LHCN-M2 (cell line): ENCODE measurements at places on chromosomes 5 and 9. TPM values are rescaled to one million over a fixed set of nuclear protein-coding genes. Genes with fewer than 3 reads are reported as not detected.

The KIF27 gene
- total RNA-seq: 0.80 and 0.96 TPM in 2 replicates

The IL17B gene
- total RNA-seq: not detected in 2 replicates

The DDX4 gene
- not detected in 2 replicates for total RNA-seq

The GNG10 gene
- total RNA-seq: 117 and 122 TPM in 2 replicates

The IL5 gene
- not detected in 2 replicates for total RNA-seq

The PCDHB13 gene
- total RNA-seq: 3.5 and 5.1 TPM in 2 replicates

The DNAI1 gene
- total RNA-seq: not detected in 2 replicates

The KIF12 gene
- total RNA-seq: not detected in 2 replicates

The ARSI gene
- 6.2 and 11.0 TPM in 2 replicates for total RNA-seq

The PDGFRB gene
- total RNA-seq: 7.9 and 8.7 TPM in 2 replicates

DNA sequence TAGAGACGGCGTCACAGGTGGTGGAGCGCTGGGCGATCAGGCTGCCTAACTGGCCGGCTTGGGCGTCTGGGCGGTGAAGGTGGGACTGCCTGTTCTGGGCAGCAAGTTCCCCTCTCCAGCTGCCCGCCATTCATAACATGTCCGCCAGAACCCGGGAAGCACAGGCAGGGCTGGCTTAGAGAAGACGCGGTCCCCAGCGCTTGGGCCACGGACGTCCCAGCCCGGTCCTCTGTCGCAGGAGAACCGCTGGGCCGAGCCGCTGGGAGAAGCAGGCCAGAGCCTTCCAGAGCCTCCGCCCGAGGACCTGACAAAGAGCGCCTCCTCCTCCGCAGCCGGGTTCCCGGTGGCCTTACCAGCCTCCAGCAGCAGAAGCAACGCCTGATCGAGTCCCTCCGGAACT, 15.2 kb upstream of the HAND1 start:
- no peak for DNase-seq

DNA sequence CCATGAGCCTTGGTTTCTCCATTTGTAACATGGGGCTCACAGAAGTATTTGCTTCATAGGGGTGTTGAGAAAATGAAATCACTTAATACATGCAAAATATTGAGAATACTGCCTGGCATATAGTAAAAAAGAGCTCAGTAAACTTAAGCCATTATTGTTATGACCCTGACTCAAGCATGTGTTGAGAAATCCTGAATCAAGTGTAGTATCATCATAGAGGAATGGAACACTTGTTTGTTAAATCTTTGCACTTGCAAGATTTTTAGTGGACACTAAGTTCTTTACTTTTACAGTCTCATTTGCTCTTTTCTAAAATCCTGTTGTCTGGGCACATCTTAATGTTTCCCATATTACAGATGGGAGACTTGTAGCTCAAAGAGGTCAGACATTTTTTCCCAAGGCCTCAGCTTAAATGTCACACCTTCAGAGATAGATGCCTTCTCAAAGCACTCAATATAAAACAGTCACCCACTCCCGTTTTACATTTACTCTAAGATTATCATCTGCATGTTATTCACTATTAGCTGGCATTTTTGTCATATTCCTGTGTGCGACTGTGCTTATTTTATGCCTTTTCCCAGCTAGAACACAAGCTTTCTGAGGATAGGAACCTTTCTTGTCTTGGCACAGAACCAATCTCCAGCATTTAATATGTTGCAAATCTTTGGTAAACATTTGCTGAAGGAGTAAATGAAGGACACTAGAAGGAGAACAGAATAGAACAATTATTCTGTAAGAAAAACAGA, 250.0 kb upstream of the TNC start:
- peak; percentile 44 for DNase-seq

GRCh38 chr5:126449751-126450271, 26.6 kb downstream of the GRAMD2B start:
- DNase-seq: peak; percentile 83

DNA sequence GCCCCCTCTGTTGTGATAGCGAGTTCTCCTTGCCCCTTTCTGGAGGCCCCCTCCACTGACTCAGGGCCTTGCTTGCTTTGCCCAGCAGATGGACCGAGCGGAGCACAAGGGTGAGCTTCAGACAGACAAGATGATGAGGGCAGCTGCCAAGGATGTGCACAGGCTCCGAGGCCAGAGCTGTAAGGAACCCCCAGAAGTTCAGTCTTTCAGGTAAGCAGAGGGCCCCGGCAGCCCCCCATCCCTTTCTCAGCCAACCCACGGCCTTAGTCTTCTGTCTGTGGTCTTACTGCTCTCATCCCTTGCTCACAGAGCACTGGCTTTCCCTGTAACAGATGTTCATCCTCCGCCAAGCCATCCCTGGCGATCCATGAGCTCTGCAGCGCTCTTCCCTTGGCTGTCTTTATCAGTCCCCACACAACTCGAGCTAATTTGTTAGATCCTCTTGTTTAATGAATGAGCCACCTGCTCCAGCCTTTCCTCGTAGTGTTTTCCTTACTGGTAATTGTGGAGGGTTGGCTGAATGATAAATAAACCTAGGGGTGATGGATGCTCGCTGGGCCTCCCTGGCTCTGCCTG, 18.4 kb upstream of the RARS1 start:
- no peak for DNase-seq

DNA sequence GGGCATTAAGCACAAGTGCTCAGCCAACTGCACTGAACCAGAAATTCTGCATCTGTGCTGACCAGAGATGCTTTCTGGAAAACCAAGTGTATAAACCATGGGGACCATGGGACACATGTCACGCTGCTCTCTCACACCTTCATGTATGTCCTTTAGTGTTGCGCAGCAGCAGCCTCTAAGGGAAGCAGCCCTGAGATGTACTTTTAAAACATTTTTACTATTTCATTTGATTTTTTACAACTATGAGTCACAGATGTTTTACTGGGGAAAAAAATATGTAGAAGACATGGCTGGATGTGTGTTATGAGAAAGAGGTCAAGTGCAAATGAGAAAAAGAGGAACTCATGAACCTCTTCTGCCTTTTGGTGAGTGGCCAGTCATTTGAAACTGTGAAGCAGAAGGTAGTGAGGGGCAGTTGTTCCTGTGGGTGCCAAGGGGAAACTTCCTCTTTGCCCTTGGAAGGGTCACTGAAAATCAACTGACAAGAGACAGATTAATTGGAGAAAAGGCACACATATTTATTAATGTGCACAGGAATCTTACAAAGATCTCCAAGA, 31.4 kb upstream of the SYK start:
- no peak for DNase-seq

DNA sequence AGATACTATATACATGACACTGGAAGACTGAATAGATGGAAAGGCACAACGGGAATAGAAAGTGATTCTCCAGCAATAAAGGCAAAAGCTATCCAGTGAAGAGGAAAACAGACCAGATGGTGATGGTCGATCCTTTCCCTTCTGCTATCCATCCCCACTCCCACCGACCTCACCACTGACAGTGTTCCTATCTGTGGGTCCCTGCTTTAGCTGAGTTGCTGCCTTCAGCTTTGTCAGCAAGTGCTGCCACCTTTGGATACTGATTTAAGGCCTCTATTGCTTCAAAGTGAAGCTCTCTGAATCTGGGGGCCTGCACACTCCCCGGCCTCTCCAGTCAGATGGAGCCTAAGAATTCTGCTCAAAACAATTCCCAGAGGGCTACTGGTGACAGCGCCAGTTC, 32.3 kb downstream of the EPB41L4A start:
- no peak for DNase-seq

GRCh38 chr5:139335811-139336210, 5.8 kb upstream of the PAIP2 start:
- DNase-seq: no peak

DNA sequence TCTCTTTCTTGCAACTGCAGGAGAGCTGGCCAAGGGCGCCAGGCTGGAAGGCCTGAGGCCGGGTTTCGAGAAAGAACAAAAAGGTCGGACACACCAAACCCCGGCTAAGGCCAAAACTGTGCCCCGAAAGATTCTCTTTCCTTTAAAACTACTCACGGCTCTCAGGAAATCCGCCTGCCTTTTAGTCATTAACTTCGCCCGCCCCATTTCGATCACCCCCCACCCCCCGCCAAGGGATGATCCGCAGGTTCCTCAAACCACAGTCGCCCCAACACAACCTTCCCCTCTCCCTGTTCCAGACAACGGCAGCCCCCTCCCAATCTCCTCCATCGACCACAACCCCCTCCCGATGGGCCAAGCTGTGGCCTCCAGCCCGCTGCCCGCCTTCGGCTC, 536 bp downstream of the FEM1C start:
- peak; percentile 59 for DNase-seq

- no peak for DNase-seq
Measured at GRCh38 chr5:675111-675870, 17.9 kb downstream of the TPPP start.

GRCh38 chr5:128966846-128967245, 1.6 kb downstream of the SLC27A6 start:
- DNase-seq: no peak

DNA sequence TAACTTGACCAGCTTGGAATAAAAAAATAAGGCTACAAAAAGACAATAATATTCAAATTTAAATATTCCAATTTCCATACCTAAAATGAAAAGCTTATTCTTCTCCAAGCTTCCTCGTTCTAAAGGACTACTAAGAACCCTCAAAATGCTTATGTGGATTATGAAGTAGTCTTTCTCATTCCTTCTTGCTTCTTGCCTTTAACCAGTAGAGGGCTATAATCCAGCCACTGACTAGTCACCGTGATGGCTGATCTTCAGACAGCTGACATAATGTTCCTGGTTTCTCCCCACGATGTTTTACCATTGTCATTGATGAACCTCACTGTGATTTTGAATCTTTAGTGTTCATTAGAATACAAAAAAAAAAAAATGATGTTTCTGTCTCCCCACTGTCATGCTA, 515.3 kb downstream of the TLE1 start:
- DNase-seq: peak; percentile 8

GRCh38 chr5:89443508-89443907, 560.5 kb upstream of the MEF2C start:
- no peak for DNase-seq

- DNase-seq: no peak
Measured at GRCh38 chr9:131872006-131872405, 132.1 kb upstream of the RAPGEF1 start.

GRCh38 chr9:27125030-27125429, 16.0 kb downstream of the TEK start:
- DNase-seq: peak; percentile 99

DNA sequence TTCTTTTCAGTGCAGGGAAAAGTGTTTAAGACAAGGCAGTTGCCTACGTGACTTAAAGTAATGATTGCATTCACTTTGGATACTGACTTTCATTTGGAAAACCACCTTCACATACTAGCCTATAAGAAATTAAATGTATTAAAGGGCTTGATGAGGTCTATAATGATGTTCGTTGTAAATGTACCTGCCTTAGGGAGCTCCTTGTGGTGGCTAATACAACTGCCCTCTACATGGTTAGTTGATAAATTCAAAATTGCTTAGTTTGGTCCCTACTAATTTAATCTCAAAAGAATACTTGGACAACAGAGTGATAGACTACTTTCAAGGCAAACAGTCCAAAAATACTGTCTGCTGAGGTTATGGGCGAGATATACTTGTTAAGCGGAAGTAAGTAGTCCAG, 3.8 kb downstream of the VLDLR start:
- no peak for DNase-seq
